ENCODE measurements at places on chromosomes 3 and 15.

- no peak overlapping the region for H3K4me3 ChIP-seq
- H3K4me1 ChIP-seq = no peaks in the 10 kb centered on the region
- no peak overlapping the region for H3K27ac ChIP-seq
- no peak for DNase-seq
These were observed 19.8 kb downstream of the IGDCC4 start for GRCh38 chr15:65402961-65403360.

DNA sequence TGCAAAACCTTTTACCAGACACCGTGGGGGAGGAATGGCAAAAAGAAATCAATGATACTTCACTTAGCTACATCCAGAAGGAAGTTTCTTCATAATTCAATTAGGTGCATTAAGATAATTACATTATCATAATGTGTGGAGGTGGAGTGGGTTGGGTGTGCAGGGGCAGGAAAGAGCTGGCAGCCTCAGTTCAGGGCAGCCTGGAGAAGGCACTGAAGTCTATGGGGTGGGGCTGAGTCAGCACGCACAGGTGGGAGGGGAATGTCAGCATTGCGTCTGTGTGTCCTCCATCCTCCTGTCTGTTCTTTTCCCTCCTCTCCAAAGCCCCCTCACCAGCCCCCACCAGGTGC, 278.8 kb downstream of the GABRG3 start:
- no peaks in the 10 kb centered on the region for H3K36me3 ChIP-seq
- no peak overlapping the region for H3K4me3 ChIP-seq
- no peak overlapping the region for H3K27ac ChIP-seq
- DNase-seq = no peak
- no peaks in the 10 kb centered on the region for H3K27me3 ChIP-seq

- DNase-seq = no peak
- H3K27ac ChIP-seq = no peak overlapping the region
- peaks cover 30% of the 10 kb centered on the region for H3K4me1 ChIP-seq
- H3K4me3 ChIP-seq = no peak overlapping the region
- peaks cover 12% of the 10 kb centered on the region for H3K27me3 ChIP-seq
- H3K36me3 ChIP-seq = peaks cover 3% of the 10 kb centered on the region
These were observed 30.9 kb downstream of the FRMD4B start for GRCh38 chr3:69354948-69355347.

- H3K36me3 ChIP-seq = peaks cover 1% of the 10 kb centered on the region
- H3K4me1 ChIP-seq = peaks cover 32% of the 10 kb centered on the region
- peaks cover 2% of the 10 kb centered on the region for H3K27me3 ChIP-seq
- H3K27ac ChIP-seq = peak overlapping the region; percentile 32
These were observed 569.6 kb downstream of the AGBL1 start for GRCh38 chr15:86649277-86649676.

DNA sequence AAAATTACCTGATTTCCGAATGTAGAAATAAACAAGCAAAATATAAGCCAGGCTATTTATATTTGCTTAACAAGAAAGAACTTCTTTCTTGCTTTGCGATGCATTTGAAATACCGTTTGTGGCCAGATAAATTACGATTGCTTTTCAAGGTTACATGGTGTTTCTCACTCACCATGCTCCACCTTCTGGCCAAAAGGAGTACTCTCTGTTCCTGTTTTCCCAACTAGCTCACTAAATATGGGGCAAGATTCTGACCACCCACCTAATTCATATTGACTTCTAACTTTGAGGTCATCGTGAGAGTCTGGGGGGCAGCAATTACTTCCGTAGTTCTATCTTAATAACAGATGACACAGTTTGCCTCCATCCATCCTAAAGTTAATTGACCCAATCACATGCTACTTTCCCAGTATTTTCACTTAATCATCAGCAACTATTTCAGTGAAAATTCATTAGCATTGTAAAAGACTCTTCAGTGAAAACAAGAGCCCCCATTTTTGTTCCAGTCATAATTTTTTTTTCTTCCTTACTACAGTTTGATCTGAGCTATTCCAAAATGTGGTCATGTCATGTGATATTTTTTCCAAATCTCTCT, 25.9 kb downstream of the ACP3 start:
- H3K27me3 ChIP-seq = peaks cover 23% of the 10 kb centered on the region
- no peak for DNase-seq
- no peak overlapping the region for H3K27ac ChIP-seq
- no peak overlapping the region for H3K4me3 ChIP-seq
